ENCODE measurements at places on chromosomes 4 and X.

DNA sequence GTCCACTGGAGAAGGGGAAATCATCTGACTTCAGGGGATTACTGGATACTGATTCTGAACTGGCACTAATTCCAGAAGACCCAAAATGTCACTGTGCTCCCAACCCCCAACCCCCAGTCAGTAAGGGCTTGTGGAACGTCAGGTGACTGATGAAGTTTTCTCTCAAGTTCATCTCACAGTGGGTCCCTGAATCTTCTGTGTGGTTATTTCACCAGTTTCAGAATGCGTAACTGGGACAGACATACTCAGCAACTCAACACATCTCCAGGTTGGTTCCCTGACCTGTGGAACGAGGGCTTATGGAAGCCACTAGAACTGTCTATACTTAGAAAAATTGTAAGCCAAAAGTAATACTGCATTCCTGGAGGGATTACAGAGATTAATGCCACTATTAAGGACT lies 45.3 kb downstream of the DDX60L start:
- no peak for DNase-seq

GRCh38 chr4:150385606-150386005 lies 196.3 kb upstream of the MAB21L2 start:
- DNase-seq: peak; percentile 71

GRCh38 chr4:89067417-89067816 lies 10.4 kb upstream of the FAM13A start:
- DNase-seq: no peak

DNA sequence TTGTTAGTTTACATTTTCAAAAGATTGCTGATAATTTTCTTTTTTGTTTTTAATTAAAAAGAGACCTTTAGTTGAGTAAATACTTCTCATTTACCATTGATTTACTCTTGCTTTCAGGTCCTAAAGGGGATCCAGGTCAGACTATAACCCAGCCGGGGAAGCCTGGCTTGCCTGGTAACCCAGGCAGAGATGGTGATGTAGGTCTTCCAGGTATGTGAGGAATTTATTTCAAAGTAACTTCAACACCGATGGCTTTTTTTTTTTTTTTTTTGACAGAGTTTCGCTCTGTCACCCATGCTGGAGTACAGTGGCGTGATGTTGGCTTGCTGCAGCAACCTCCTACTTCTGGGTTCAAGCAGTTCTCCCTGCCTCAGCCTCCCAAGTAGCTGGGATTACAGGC lies 135.1 kb downstream of the IRS4 start:
- no peak for DNase-seq

GRCh38 chrX:68238568-68238967 lies 194.7 kb downstream of the OPHN1 start:
- DNase-seq: peak; percentile 31

DNA sequence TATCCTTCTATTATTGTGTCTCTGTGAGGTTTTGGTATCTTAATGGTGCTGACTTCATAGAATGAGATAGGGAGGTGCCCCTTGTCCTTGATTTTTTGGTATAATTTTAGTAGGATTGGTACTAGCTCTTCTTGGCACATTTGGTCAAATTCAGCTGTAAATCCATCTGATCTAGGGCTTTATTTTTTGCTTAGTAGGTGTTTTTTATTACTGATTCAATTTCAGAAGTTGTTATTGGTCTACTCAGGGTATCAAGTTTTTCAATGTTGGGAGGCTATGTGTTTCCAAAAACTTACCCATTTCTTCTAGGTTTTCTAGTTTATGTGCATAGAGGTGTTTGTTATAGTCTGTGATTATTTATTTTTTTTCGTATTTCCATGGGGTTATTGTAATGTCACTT lies 103.3 kb downstream of the SH3BGRL start:
- no peak for DNase-seq

GRCh38 chr4:104693601-104694201 lies 199.0 kb upstream of the CXXC4 start:
- no peak for DNase-seq

- no peak for DNase-seq
Observed at GRCh38 chr4:77538574-77539157, 67.0 kb upstream of the CXCL13 start.

- DNase-seq: no peak
Observed at GRCh38 chrX:17735406-17735805, 1.9 kb upstream of the SCML1 start.

GRCh38 chr4:35166466-35166865 lies 1077.8 kb downstream of the ARAP2 start:
- DNase-seq: no peak

DNA sequence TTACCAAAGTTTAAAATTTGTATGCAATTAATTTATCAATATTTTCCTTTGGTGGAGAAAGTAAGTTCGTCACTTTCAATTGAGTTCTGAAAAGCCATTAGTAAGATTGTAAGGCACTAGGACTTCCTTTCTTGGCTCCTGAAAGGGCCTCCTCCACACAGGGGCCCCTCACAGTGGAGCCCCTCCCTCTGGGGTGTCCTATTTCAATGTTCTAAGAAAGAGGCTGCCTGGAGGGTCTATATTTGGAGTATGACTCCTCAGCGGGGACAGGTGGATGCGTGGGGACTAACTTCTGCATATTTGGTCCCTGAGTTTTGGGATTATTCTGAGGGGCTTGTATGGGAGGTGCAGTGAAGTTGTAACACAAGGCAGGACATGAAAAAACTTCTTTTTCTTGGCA lies 1.6 kb upstream of the ARMCX4 start:
- no peak for DNase-seq

GRCh38 chr4:137640838-137641158 lies 108.5 kb upstream of the PCDH18 start:
- DNase-seq: no peak

GRCh38 chrX:103774070-103774642 lies 2.5 kb upstream of the PLP1 start:
- peak; percentile 61 for DNase-seq

DNA sequence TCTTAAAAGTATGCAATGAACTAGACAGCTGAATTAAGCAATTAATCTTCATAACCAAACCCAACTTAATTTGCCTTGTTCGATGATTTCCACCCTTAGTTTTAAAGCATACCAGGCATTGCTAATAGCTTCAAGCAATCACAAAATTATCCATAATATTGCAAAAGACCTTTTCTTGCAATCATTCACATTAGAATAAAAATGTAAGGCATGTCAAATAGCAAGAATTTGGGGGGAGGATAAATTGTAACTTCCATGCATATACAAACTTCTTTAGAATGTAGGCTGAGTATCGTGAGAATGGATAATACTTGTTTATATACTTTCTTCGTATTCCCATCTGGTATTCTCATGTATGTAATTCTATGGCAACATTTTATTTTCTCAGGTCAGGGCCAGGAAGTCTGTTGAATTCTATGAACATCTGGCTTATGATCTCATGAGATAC lies 28.7 kb upstream of the BMP2K start:
- no peak for DNase-seq

- DNase-seq: no peak
Observed at GRCh38 chrX:16603822-16604221, 46.1 kb upstream of the S100G start.

GRCh38 chrX:134572816-134573682 lies 85.2 kb downstream of the PLAC1 start:
- no peak for DNase-seq

DNA sequence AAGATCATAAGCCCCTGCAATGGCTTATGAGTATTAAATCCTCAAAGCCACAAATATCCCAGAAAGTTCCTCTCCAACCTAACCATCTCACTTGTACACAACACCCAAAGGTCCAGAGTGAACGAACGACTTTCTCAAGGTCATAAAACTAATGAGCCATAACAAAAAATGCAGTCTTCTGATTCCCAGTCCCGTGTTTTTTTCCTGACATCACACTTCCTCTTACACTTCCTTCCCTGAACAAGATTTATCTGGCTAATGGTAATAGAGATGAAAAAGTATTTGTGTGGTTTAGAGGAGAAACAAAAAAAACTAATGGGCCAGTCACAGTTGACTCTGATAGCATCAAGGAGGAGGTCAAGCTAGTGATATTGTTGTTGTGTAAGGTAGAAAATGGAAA lies 99.5 kb upstream of the KLHL13 start:
- DNase-seq: no peak

DNA sequence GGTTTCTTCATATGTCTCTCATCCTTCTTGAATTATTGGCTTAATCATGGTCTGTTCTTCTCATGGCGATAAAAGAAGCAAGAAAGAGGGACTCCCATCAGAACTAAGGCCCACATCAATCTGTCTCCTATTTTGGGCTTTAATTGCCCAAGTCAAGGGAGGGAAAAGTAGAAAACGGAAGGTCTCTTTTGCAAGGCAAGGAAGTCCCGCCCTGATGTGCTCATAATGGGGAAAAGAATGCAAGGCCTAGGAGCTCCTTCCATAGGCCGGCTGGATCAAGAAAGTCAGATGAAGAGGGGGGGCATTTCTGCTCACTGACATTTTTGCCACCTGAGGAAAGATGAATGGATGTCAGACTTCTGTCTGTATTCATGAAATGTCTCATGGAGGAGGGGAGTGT lies 127.7 kb upstream of the RPS6KA3 start:
- DNase-seq: no peak

DNA sequence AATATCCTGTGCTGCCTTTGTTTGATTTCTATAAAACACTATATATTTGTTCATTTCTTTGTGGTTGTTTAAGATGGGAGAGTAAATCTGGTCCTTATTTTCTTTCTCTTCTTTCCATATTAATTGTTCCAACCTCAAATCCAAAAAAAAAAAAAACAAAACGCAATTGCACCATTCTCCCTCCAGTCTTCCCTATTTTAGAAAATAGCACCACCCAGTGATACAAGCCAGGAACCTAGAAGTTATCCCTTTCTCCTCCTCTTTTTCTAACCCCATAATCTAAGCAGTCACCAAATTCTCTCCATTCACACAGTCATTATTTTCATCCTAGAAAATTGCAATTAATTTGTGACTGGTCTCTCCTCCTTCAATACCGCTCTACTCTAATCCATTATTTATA lies 107.8 kb downstream of the GABRA3 start:
- no peak for DNase-seq

GRCh38 chr4:77819404-77819842 lies 255 bp upstream of the CNOT6L start:
- DNase-seq: peak; percentile 72

- DNase-seq: peak; percentile 77
Observed at GRCh38 chr4:187606581-187606980, 389.0 kb upstream of the ZFP42 start.

- no peak for DNase-seq
Observed at GRCh38 chr4:129604632-129605255, 508.8 kb downstream of the C4orf33 start.

DNA sequence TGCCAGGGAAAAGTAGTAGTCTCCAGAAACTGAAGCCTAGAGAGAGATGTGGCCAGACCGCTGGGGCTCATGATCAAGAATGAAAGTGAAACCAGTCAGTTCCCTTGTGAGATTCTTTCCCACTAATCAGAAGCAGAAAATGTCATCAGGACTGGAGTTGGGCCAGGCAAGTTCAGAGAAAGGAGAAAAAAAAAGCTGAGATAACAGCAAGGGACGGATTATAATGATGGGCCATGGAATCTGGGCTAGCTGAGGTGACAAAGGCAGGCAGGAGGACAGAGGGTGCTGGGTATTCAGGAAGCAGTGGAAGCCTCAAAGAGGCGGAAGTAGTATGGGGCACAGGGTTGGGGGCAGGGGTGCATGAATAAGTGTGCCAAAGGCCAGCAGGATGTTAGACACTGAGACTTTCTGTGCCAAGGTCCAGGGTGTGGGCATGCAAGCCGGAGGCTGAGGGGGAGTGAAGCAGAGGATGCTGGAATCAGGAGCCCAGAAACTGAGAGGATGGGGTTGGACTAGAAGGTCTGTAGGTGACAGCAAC lies 2.5 kb downstream of the CXorf38 start:
- DNase-seq: no peak

DNA sequence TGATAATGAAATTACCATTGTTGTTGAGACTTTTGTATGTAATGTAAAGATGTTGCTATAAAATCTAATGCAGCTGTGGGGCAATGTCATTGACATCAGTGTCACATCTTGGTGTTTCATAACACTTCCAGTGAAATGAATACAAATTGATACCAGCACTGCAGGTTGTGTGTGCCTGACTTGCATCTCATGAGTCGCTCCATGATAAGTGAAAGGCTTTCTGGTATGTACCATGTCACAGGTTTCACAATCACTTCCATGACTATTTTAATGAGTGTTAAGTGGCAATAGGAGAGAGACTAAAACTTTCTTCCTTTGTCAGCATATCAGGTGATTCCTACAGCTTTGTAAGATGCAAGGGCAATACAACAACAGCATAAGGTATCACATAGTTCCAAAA lies 94.4 kb downstream of the ABCB7 start:
- no peak for DNase-seq

- DNase-seq: no peak
Observed at GRCh38 chr4:79023799-79024770, 84.8 kb upstream of the PAQR3 start.

GRCh38 chrX:39729981-39730661 lies 367.6 kb downstream of the BCOR start:
- peak; percentile 27 for DNase-seq

DNA sequence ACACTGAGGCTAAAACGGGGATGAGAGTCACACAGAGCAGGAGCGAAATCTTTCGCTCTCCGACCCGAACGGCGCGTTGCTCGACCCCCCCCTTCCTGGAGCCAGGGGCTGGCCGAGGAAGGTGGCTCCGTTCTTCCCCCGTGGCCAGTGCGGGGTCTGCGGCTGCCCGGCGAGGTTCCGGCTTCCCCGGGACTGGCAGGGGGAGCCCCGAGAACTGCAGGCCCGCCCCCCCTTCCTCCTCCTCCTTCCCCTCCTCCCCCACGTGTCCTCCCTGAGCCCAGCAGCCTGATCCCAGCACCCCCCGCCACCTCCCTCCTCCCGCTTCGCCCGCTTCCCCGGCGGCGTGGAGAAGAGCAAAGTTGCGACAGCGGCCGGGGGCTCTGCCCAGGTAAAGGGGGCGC lies 2.4 kb upstream of the BCORL1 start:
- DNase-seq: no peak

DNA sequence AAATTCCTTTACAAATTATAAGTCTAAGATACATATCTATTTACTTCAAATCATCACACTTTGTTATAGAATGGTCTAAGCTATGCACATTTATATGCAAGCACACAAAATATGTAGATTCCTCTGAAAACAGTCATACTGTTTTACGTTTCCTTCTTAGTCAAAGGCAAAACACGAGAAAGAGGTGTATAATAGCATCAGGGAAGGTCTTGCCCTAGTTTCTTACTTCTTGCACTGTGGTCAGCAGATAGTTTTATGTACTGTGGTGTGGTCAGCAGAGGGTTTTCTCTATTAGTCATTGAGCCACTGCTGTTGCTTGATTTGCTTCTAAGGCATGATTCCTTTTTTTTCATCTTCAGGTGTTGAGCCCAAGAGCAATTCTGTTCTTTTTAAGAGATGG lies 117.7 kb downstream of the ADAM29 start:
- DNase-seq: no peak

GRCh38 chr4:107490116-107490515 lies 229.9 kb downstream of the PAPSS1 start:
- no peak for DNase-seq

GRCh38 chr4:113539408-113539807 lies 222.1 kb downstream of the CAMK2D start:
- DNase-seq: no peak

DNA sequence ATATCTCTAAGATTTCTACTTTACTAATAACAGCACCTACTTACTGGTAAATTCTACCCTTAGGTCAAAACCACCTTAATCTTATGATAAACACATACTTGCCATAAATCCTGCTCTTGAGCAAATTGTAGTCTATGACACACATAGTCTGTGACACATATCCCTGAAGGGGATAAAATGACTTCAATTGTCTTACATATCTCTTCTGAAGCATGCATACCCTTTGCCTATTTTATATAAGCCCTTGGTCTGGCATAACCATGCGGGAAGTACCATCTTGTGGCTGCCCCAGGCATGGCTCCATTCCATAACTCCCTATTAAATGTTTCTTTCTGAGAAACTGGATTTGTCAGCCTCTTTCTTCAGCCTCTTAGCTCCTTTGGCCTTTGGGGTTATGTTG lies 248.9 kb downstream of the SLC7A11 start:
- DNase-seq: no peak
